GM13976 (cell line): ENCODE measurements at places on chromosomes 12 and 14.
A peak's percentile ranks its signal among the peaks of the same experiment; 100 is the strongest.

DNA sequence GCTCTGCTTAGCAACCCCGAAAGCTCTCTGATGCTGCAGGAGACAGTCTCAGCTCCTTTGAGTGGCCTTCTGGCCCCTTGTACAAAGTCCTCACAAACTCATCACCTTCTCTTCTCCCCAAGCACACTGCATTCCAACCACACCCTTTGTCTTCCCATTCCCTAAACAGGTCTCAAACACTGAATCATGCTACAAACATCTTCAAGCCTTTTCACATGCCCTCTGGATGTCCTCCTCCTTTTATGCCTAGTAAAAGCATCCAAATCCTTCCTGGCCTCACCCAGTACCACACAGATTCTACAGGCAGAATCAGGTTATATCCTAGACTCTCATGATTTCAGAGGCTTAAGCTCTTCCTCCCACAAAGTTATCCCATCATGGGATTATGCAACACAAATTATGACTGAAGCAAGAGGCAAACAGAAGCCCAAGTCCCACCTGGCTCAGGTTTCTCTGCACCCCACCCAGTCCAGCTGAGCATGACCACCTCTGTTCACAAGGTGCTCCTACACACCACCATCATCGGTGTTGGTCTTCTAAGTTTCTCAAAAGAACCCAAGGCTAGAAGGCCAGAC, 61.4 kb upstream of the PCED1B start:
- no peak for DNase-seq

- no peak for DNase-seq
Observed at GRCh38 chr12:96416033-96416799, 16.0 kb upstream of the CDK17 start.

GRCh38 chr12:99649551-99649950, 2.0 kb downstream of the GARIN6 start:
- DNase-seq: no peak

GRCh38 chr14:94469261-94469660, 6.7 kb downstream of the SERPINA9 start:
- DNase-seq: no peak

GRCh38 chr12:65728848-65729793, 95.2 kb upstream of the HMGA2 start:
- DNase-seq: peak; percentile 46

GRCh38 chr12:49767333-49767732, 26.0 kb downstream of the TMBIM6 start:
- no peak for DNase-seq

GRCh38 chr14:58638231-58639197, 752 bp downstream of the DACT1 start:
- peak; percentile 47 for DNase-seq

DNA sequence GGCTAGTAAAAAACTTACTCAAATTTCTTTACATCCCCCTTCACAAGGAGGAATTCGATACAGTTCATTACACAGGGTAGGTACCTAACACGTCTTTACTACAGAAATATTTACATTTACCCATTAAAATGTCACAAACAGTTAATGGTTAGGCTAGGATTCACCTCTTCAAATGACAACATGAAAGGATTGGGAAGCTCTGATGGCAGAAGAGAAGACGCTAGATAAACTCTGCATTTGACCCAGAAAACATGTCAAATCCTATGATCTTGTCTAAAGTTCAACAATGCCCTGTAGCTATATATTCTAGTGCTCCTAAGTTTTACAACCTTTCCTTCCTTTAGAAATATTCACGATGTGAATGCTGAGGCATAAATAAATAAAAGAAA, 64.8 kb downstream of the DENND5B start:
- DNase-seq: no peak

GRCh38 chr14:59739794-59740193, 130.8 kb downstream of the RTN1 start:
- DNase-seq: no peak

- peak; percentile 40 for DNase-seq
Observed at GRCh38 chr12:1616233-1617066, 12.6 kb upstream of the WNT5B start.

GRCh38 chr12:21678959-21679358, 21.3 kb upstream of the LDHB start:
- DNase-seq: no peak

DNA sequence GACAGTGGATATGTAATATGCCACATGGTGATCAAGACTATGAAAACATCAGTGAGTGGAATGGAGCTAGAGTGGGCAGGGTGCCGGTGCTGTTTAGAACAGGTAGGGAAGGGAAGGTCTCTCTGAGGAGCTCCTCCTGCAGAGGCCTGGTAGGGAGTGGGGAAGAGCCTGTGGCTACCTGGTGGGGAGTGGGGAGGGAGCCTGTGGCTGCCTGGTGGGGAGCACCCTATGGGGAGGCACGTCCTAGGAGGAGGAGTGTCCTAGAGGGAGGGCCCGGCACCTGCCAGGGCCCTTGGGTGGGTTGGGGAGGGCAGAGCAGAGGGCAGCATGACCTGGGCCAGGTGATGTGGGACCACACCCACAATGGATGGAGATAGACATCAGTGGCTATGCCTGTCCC, 122.6 kb downstream of the ADGRD1 start:
- peak; percentile 12 for DNase-seq

- no peak for DNase-seq
Observed at GRCh38 chr14:61203081-61203753, 77.9 kb downstream of the TMEM30B start.

DNA sequence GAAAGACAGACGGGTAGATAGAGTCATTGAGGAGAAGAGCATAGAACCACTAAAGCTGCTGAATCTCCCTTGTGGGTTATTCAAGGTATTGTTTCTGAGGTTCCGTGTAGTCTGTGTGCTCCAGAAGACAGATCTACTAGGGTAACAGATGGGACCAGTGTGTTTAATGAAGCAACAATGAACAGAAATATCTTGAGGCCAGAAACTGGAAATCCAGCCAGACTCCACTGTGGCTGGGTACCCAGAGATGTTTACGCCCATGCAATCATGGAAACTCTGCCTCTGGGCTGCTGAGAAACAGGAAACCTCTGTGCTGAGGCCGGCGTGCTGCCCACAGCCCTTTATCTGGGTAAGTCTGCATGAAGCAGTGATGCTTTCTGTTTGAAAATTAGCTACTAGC, 8.3 kb downstream of the PROX2 start:
- no peak for DNase-seq

DNA sequence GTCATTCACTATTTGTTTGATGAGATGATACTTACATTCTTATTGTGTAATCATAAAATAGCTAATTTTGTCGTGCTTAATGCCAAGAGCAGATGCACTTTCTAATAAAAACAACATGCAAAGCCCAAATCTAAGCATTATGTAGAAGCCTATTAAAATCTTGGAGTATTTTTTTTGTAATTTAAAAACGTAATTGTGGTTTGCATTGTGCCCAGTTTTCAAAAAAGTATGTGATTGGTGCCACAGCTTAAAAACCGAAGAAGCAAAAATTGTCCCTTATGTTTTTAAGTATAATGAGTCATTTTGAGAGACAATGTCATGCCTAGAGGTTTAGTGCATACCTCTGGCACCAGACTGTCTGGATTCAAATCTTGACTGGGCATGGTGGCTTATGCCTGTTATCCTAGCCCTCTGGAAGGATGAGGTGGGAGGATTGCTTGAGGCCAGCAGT, 464.8 kb upstream of the RGS6 start:
- no peak for DNase-seq

DNA sequence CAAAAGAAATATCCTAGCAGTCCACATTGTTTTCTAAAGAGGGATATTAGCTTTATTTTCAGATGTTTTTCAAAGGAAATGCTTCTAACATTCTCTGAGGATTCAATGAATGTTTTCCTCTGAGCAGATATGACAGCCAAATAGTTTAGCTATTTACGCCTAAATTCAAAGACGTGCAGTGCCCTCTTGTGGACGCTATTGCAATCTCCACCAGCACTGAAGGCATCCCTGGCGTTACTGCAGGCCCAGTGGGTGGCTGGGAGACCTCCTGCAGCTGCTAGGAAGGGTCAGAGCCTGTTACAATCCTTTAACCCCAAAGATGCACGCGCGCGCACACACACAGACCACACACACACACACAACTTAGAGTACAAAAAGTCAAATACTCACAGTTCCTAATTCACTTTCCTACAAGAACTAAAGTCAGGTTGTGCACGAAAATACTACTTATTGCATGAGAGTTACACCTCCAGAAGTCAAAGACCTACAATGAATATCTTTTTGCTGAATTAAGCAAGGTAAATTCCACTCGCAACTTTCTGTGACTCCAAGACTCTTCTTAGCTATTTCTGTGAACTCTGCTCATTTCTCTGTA, 589.3 kb upstream of the TMEM132C start:
- DNase-seq: peak; percentile 54

GRCh38 chr14:50451854-50452253, 55.2 kb upstream of the CDKL1 start:
- DNase-seq: no peak

- no peak for DNase-seq
Observed at GRCh38 chr12:41917181-41917580, 227.5 kb downstream of the GXYLT1 start.

DNA sequence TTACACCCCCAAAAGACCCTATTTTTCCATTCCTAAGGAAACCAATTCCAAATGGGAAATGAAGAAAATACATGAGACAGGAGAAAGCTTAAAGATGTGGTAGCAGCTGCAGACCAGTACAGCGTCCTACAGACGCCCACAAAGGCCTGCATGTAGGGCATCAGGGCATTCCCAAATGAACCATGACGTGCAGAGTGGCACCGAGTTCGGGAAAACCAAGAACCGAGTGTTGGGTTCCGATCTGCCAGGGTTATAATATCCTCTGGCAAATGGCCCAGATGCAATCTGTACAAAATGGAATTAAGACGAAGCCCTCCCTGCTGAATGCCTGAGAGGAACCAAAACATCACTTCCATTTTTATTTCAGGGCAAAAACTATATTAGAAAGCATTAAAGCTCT, 34.4 kb upstream of the SELPLG start:
- no peak for DNase-seq

- no peak for DNase-seq
Observed at GRCh38 chr14:64601571-64601970, 51.8 kb downstream of the PPP1R36 start.

DNA sequence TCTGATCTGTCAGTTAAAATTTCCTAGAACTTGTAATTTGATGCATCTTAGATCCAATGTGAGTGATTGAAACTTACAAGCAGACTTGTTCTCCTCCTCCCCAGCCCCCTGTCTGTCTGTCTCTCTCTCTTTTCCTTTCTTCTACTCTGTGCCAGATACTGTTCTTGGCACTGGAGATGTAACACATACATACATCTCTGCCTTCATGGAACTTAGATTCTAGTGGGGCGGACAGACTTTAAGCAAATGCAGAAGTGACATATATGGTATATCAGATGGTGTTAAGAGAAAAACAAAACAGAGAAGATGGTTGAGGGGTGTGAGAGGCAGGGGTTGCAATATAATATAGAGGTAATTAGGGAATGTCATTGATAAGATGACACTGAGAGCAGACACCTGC, 6.6 kb downstream of the CHST11 start:
- no peak for DNase-seq

DNA sequence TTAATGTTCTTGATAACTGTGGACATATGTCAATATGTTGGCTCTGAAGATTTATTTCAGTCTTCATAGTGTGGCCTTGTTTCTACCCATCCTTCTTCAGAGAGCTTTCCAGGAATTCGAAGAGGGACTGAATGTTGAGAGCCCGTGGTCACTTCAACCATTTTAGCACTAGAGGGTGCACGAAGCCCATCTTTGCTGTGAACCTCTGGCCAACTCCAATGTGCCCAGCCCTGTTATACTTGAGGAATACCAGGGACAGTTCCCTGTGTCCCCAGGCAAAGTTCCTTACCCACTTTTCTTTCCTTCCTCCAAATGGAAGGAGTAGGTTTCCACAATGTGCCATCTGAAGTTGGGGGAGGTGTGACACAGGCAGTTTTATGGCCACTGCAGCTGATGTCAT, 603.5 kb downstream of the RPL10L start:
- DNase-seq: no peak

DNA sequence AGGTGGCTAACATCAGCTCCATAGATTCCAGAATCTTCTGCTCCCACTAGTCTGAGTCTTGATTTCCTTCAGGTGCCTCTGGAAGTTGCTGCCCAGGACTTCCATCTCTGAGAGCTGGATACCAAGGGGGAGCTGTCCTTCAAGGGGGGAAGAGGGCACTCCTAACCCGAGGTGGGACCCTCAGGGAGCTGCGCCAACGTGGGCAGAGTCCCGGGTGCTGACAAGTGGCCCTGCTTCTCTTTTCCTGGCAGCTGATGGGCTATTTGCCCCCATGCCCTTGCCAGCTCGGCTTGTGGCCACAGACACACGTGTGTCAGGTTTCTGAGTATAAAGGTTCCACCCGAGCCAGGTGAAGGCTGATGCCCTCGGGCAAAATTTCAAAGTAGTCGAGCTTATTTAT, 272.5 kb downstream of the TTC8 start:
- DNase-seq: no peak

DNA sequence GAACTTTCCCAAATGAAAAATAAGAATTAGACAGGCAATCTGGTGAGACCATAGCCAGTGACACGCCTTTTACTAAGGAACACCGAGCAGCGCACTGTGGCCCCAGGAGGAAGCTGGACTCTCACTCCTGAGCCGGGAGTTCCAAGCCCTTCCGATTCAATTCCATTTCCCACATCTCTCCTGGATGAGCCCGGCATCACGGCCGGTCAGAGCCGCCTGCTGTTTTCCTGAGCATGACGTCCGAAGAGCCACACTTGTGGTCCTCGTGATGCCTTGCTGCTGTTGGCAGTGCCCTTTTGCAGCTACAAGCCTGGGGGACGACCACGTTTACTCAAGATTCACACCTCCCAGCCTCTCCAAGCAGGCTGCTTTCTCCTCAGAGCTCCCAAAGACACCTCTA, 40.8 kb downstream of the FBXL14 start:
- DNase-seq: no peak

DNA sequence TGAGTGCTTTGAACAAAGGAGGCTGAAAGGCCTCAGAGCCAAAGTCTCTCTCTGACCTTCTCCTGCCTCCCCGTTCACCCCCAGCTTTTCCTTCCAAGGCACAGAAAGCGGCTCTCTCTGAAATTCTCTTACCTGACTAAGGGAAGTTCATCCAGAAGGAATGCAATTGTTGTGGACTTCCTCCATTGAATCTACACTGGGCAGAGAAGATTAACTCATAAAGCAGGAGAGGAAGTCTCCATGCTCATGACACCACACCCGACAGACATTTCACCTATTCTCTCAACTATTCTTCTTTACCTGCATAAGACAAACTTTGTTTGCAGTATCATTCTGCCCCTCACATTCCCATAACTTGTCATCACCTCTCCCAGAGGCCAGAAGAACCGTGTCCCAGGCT, 129.3 kb upstream of the CCDC175 start:
- no peak for DNase-seq

GRCh38 chr14:102708494-102708893, 68.8 kb upstream of the TRAF3 start:
- DNase-seq: peak; percentile 73
